CD4-positive, alpha-beta memory T cell (primary cell): ENCODE measurements at places on chromosomes 3 and 15. TPM values are rescaled to one million over a fixed set of nuclear protein-coding genes. Genes with fewer than 3 reads are reported as not detected.

DNA sequence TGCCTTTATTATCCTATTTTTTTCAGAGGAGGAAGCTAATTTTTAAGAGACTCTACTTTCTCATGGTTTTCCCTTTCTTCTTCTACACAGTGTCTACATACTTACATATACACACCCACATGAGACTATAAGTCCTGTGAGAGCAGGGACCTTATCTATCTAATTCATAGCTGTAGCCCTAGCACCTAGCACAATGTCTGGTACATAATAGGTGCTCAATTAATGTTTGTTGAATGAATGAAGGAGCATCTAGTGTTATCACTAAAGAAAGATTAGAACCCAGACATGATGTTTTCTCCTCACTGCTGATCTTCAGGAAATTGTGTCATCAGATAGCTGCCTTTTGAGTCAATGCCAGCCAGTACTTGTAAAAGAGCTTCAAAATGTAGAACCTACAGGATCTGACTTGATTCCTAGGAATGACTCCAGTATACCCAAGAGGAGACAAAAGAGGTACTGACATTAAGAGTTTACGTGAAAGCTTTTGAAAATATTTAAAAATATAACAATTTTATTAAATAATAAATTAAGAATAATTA lies 2.5 kb downstream of the SCG5 start:
- H3K27me3 ChIP-seq: no peaks in the 10 kb centered on the region
- H3K4me3 ChIP-seq: no peak overlapping the region
- H3K4me1 ChIP-seq: no peaks in the 10 kb centered on the region
- no peaks in the 10 kb centered on the region for H3K36me3 ChIP-seq

GRCh38 chr3:54433846-54434245 lies 311.5 kb downstream of the CACNA2D3 start:
- H3K27ac ChIP-seq: no peak overlapping the region
- no peaks in the 10 kb centered on the region for H3K36me3 ChIP-seq
- no peaks in the 10 kb centered on the region for H3K27me3 ChIP-seq
- no peak overlapping the region for H3K4me3 ChIP-seq

GRCh38 chr3:149330609-149331331 lies 2.7 kb downstream of the TM4SF18 start:
- no peak for DNase-seq
- H3K27me3 ChIP-seq: no peaks in the 10 kb centered on the region
- no peak overlapping the region for H3K27ac ChIP-seq

GRCh38 chr15:73397461-73397860 lies 28.7 kb upstream of the HCN4 start:
- no peak overlapping the region for H3K4me3 ChIP-seq
- H3K27ac ChIP-seq: no peak overlapping the region
- H3K4me1 ChIP-seq: no peaks in the 10 kb centered on the region

GRCh38 chr15:38539008-38539343 lies 25.6 kb downstream of the RASGRP1 start:
- peak overlapping the region; percentile 53 for H3K27ac ChIP-seq
- DNase-seq: no peak
- H3K4me1 ChIP-seq: peaks cover 94% of the 10 kb centered on the region

DNA sequence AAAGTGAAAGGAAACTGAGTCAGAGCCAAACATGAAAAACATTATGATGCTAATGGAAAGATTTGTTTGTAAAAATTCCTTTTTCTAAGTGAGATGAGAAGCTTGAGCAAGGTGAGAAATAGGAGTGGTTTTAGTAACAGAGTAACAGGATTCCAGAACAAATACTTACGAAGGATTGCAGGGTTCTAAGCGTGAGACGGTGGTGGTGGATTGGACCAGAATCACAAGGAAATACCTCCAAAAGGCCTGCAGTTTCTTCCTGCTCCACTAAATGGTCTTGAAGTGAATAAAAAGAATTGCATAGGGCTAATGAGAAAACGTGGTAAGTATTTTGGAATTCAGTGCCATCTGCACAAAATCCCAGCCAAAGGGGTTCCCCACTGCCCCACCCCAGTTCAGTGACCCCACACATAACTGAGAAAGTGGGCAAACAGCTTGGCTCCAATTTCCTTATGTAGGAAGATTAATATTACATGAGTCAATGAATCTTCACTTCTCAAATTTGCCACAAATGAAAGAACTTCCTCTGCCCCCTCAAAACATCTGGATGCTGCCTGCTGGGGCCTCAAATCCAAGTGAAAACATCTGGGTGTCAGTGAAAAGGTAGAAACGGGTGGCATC lies 283.8 kb upstream of the NR2F2 start:
- no peak for DNase-seq
- H3K27me3 ChIP-seq: no peaks in the 10 kb centered on the region
- no peak overlapping the region for H3K4me3 ChIP-seq

DNA sequence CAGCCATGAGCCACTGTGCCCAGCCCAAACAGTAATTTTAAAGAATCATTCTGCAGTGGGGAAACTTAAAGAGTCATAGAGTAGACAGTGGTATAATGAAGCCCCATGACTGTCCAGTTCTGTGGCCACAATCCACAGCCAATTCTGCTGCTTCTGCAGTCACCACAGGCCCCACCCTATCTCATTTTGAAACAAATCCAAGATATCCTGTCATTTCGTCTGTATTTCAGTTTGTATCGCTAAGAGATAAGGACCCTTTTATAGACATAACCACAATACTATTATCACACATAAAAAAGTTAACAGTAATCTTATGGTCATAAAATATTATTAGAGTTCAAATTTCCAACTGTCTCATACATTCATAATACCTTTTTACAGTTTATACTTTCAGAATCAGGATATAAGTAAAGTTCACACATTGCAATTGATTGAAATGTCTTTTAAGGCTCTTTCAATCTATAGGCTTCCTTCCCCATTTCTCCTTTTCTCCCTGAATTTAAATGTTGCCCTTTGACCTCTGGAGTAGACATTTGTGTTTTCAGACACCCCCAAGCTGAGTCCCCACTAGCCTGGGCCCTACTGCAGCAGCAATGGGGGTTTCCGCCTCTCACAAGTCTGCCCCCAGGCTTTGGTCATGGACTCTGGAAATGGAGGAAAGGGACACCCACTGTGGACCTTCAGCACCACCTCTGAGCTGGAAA lies 4.2 kb upstream of the NUP210 start:
- H3K4me3 ChIP-seq: no peak overlapping the region
- peaks cover 65% of the 10 kb centered on the region for H3K4me1 ChIP-seq
- H3K36me3 ChIP-seq: no peaks in the 10 kb centered on the region
- no peaks in the 10 kb centered on the region for H3K27me3 ChIP-seq
- no peak overlapping the region for H3K27ac ChIP-seq

DAZL gene
- total RNA-seq: not detected
